ENCODE measurements at places on chromosomes 1 and 21.

GRCh38 chr1:34625521-34626015 is 129.3 kb upstream of the GJB5 start:
- DNase-seq = no peak

DNA sequence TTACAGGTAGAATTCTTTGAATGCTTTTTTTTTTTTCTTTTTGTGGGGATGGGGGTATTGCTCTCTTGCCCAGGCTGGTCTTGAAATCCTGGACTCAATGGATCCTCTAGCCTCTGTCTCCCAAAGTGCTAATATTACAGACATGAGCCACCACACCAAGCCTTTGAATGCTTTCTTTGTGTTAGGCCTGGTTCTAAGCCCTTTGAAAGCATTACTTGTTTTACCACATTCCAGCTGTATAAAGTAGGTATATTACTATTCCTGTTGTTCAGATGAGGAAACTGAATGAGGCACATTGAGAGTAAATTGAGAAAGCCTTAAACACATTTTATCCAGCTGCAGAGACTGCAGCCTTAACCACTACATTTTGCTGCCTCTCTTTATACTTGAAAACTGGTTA is 841.8 kb upstream of the ADGRL4 start:
- DNase-seq = no peak

DNA sequence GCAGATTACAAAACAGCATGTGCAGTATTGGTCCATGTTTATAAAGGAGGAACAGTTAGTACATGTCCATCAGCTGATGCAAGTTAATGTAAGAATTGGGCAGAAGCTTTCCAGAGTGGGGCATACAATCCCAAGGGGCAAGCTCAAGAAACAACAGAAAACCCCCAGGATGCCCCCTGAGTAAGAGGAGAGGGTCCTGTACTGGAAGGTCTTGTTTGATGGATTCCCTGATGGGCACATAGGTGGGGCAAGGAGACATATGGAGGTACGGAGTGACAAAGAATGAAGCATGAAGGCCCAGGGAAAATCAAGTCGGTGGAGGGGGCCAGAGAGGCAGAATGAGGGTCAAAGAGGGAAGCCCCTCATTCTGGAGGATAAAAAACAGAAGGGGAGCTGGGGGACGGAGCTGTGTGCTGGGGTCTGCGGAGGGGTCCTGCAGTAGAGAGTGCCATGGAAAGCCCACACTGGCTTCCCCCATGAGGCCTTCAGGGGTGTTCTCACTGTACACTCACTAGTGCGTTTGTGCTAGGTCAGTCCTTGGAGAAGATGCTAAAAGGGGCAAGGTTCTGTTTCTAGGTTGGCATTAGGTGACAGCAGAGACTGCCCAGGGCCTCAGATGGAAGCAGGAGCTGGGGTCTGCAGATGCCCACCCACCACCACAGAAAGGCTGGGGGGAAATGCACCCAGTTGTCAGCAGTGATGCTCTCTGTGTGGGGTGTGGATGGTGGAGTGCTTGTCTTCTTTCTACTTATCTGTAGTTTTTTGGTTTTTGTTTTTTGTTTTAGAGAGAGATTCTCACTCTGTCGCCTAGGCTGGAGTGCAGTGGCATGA is 12.5 kb upstream of the MATN1 start:
- DNase-seq = no peak

DNA sequence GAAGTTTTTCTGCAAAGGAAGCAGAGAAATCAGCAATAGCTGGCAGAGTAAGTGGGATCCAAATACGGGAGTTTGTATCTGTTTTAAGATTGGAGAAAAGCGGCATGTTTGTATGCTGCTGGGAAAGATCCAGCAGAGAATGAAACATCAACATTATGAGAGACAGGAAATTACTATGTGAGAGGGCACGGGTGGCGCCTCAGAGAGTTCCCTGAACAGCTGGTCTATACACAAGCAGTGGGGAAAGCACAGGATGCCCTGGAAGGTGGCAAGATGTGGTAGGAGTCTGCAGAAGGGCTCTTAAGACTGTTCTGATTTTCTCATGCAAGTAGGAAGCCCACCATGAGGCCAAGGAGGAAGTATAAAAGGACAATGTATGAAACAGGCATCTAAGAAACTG is 130.4 kb downstream of the RERE start:
- DNase-seq = no peak

- DNase-seq = no peak
Measured at GRCh38 chr21:44710756-44711326, 531 bp downstream of the TSPEAR start.
